Heart left ventricle (tissue), 16 donors: ENCODE measurements at places on chromosomes 7 and 10. TPM values are rescaled to one million over a fixed set of nuclear protein-coding genes. Genes with fewer than 3 reads are reported as not detected.

Gene RPA3
- total RNA-seq, result 28.5 TPM

Gene MOGAT3
- total RNA-seq, result not detected

Gene ADAM12
- 0.44 TPM for total RNA-seq

Gene IDI2
- 0.35 TPM for total RNA-seq

Gene SPDYE6
- not detected for total RNA-seq

Gene FAM237B
- not detected for total RNA-seq

Gene PNLIPRP2
- total RNA-seq, result not detected

Gene CTTNBP2
- 0.49 TPM for total RNA-seq

Gene SFRP4
- 0.87 TPM for total RNA-seq

- no peak overlapping the region for H3K4me3 ChIP-seq
- no peak overlapping the region for H3K27ac ChIP-seq
- no peak for DNase-seq
- no peaks in the 10 kb centered on the region for H3K27me3 ChIP-seq
- H3K36me3 ChIP-seq, result no peaks in the 10 kb centered on the region
- peaks cover 14% of the 10 kb centered on the region for H3K4me1 ChIP-seq
Measured at GRCh38 chr7:11714205-11714604, 117.8 kb downstream of the THSD7A start.

DNA sequence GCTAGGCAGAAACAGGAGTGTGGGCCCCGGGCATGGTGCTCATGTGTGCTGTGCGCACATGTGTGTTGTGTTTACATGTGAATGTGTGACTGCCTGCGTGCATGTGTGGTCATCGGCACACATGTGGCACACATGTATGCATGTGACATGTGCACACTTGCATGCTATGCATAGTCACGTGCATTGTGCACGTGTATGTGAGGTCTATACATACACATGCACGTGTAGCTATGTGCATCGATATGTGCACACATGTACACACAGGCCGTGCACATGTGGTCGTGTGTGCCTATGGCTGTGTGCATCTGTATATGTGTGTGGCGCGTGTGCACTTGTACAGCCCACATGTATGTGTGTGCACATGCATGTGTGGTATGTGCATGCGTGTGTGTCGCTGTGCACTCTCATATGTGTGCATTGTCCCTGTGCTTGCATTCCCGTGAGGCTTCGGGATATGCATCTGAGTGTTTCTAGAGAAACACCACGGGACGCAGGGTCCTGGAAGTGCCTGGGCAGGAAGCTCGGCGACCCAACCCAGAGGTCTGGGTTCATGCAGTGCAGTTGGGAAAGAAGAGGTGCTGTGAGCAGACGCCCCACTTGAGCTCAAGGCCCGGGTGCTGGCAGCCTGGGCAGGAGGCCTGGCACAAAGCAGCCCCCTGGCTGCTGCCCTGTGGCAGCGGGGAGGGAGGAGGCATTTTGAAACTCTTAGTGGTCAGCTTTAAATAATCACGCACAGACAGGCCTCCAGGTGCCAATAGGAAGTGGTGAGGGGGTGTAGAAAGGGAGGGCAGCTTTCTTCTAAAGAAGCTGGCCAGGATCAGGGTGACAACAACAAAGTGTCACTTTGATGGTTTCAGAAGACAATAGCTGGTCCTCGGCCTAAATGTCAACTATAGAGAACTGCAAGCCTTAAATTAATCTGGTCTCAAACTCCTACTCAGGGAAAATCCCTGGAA lies 410.0 kb upstream of the MGMT start:
- H3K36me3 ChIP-seq, result no peaks in the 10 kb centered on the region
- no peaks in the 10 kb centered on the region for H3K27me3 ChIP-seq
- no peaks in the 10 kb centered on the region for H3K4me1 ChIP-seq
- no peak overlapping the region for H3K4me3 ChIP-seq

DNA sequence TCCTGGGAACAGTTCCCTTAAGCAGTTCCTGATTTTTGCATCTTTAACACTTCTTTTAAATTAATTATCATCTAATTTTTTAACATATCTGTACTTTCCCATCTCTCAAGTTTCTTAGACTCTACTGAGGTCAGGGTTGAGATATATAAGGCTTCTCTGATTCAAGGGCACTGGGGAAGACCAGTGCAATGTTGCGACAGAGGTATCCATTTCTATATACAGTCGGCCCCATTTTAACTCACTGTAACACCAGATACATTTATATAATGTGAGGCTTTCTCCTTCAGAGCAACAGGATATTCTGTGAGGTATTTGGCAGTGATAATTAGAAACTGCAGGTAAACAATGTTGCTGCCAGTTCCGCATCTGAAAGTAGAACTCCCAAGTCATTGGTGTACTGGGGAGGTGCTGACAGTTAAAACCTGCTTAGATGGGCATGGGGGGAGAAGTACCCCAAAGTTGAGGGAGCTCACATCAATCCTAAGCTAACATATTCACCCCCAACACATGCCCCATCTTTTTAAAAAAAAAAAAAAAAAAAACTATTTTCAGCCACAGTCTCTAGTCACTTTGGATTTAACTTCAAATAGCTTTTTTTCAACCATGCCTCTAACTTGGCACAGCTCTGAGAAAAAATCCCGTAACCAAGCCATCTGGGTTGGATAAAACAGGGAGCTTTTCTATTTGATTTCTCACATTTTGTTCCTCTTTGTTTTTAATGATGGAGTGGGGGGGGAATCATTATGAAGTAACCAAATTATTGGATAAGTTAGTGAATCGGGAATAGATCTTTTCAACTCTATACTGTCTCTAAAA lies 62.9 kb downstream of the REEP3 start:
- no peak overlapping the region for H3K27ac ChIP-seq
- H3K36me3 ChIP-seq, result no peaks in the 10 kb centered on the region
- H3K4me1 ChIP-seq, result peaks cover 36% of the 10 kb centered on the region
- no peak overlapping the region for H3K4me3 ChIP-seq
- H3K27me3 ChIP-seq, result no peaks in the 10 kb centered on the region

GRCh38 chr7:44138698-44139097 lies 2.4 kb downstream of the MYL7 start:
- no peaks in the 10 kb centered on the region for H3K36me3 ChIP-seq
- no peaks in the 10 kb centered on the region for H3K27me3 ChIP-seq
- no peak overlapping the region for H3K4me3 ChIP-seq
- no peak overlapping the region for H3K27ac ChIP-seq
- no peaks in the 10 kb centered on the region for H3K4me1 ChIP-seq
- DNase-seq, result no peak

DNA sequence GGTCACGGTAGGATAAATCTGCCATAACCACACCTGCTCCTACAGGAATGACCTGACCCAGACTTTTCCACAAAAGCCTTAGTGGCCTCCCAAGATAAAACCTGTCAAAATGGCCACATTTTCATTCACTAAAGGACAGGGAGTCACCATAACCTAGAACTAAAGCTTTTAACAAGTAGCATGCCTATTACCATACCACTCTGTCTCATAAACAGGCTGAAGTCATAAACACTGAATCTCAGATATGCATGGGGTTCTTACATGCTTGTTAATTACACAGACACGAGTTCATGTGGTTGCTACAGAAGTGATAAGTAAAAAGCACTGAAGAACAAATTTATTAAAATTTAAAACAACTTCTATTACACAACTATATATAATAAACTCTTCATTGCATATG lies 56.0 kb downstream of the HIPK2 start:
- DNase-seq, result no peak
- H3K4me3 ChIP-seq, result no peak overlapping the region
- no peaks in the 10 kb centered on the region for H3K36me3 ChIP-seq
- no peaks in the 10 kb centered on the region for H3K27me3 ChIP-seq

- H3K4me1 ChIP-seq, result no peaks in the 10 kb centered on the region
- no peak overlapping the region for H3K4me3 ChIP-seq
- DNase-seq, result no peak
- no peaks in the 10 kb centered on the region for H3K36me3 ChIP-seq
- no peaks in the 10 kb centered on the region for H3K27me3 ChIP-seq
Measured at GRCh38 chr10:121772406-121772805, 155.4 kb downstream of the ATE1 start.

DNA sequence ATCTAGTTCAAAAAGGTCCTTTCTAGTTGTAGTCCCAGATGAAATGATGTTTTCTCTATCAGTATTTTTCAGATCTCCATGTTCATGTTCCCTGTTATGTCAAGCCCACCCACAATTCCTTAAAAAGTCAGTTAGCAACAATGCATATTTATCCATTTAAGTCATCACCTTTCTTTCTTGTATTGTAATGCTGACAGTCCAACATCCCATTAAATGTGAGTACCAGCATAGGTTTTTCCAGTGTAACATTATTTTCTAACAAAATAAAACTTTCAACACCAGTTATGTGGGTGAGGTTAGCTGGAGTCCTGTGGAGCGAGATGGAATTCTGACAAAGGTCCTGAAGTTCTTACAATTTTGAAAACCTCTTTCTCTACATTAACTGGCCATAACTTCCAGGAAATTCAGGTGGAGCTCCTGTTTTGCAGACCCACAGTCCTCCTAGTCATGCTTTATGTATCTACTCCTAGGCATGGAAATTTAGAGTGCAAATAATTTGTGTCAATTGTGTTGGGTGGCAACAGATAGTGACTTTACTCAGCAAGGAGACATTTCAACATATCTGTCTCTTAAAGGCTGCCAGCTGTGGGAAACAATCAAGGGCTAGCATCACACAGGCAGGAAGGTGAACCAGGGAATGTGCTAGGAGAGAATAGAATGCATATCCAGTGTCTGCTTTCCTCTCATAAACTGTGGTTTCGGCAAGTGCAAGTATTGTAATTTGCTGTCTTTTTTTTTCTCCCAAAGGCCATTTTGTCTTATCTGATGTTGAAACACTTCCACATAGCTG lies 162.6 kb downstream of the MTERF1 start:
- no peak overlapping the region for H3K4me3 ChIP-seq
- H3K36me3 ChIP-seq, result no peaks in the 10 kb centered on the region
- no peak overlapping the region for H3K27ac ChIP-seq
- H3K4me1 ChIP-seq, result no peaks in the 10 kb centered on the region
- no peaks in the 10 kb centered on the region for H3K27me3 ChIP-seq
- DNase-seq, result no peak

DNA sequence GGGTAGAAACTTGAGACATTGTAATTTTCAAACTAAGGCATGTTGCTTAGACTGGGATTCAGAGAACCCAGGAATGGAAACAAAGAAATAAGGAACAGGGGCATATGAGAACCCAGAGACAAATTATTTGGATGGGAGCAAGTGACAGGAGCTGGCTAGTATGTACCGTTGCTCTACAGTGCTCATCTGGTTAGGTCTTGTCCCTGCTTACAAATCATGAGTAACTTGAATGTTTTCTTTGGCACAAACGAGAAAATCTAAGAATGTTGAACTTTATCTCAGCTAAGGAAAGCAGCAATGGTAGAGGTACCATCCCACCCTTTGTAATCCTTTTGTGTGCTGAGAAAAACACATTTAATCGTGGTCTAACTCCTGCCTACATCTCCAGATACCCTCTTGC lies 116.0 kb upstream of the IMMP2L start:
- H3K4me3 ChIP-seq, result no peak overlapping the region
- H3K27me3 ChIP-seq, result no peaks in the 10 kb centered on the region
- H3K4me1 ChIP-seq, result no peaks in the 10 kb centered on the region
- H3K36me3 ChIP-seq, result no peaks in the 10 kb centered on the region
- no peak overlapping the region for H3K27ac ChIP-seq

DNA sequence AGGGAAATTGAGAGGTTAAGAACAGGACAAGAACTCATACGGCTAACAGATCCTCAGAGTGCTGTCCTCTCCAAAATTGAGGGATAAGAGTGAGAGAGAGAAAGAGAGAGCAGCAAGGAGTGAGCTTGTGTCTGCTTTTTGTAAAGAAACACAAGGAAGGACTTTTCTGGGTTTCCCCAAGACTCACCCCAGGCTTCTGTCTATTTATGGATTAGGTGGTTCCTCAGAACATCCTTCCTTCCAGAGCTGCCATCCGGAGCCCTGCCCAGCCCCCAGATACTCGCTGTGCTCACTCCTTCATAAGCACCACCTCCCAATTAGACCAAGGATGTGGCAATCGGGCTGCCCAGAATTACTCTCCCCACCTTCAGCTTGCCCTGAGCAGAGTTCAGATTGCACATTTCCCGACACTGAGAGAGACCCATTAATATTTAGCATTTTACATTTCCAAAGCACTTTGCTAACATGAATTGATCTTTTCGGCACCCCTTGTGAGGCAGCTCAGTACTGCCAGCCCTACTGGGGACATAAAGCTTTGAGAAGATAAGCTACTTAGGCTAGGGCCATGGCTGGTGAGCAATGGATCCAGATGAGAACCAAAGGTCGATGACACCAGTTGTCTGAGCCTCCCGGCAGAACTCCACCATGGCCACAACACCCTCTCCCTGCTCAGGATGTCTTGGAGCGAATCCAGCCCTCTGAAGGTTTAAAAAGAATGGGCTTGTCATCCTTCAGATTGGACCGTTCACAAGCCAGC lies 19.2 kb upstream of the R3HCC1L start:
- DNase-seq, result no peak
- no peaks in the 10 kb centered on the region for H3K4me1 ChIP-seq
- no peak overlapping the region for H3K27ac ChIP-seq
- no peaks in the 10 kb centered on the region for H3K36me3 ChIP-seq
- no peak overlapping the region for H3K4me3 ChIP-seq

- no peak for DNase-seq
- peaks cover under 1% of the 10 kb centered on the region for H3K4me1 ChIP-seq
- peak overlapping the region; percentile 21 for H3K4me3 ChIP-seq
- H3K27me3 ChIP-seq, result no peaks in the 10 kb centered on the region
- H3K27ac ChIP-seq, result no peak overlapping the region
Measured at GRCh38 chr7:70092314-70093204, 494.3 kb downstream of the AUTS2 start.

DNA sequence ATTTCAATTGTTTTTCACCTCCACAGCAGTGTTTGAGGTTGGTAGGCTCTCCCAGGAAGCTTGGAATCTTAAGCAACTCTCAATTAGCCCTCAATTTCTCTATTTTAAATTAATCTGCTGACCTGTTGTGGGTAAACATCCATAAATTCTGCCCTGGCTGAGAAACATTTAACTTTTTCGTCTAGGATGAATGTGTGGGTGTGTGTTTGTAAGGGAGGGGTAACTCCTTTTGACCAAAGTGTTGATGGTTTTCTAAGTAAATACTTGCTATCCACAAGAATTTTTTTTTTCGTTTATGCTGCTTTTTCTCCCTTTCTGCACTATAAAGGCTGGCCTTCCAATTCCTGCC lies 973 bp downstream of the PPP3CB start:
- peak overlapping the region; percentile 94 for H3K27ac ChIP-seq
- H3K4me3 ChIP-seq, result peak overlapping the region; percentile 96
- peaks cover 12% of the 10 kb centered on the region for H3K4me1 ChIP-seq

DNA sequence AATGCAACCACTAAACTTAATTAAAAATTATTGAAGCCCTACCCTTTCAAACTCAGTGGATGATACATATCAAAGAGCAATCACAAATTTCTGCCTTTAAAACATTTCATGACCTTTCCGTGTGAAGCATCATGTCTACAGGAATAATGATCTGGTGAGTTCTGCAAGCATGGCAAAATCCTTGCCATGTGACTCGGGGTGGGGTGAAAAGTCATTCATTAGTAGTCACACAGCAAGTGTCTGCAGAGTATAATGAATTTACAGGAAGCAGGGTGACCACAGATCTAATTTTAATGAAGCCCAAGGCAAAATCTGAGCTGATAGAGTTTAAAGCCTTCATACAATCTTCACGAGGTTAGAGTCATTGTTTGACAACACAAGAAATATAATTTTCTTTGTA lies 351.9 kb downstream of the THSD7A start:
- no peaks in the 10 kb centered on the region for H3K4me1 ChIP-seq
- H3K4me3 ChIP-seq, result no peak overlapping the region
- H3K27ac ChIP-seq, result no peak overlapping the region
- no peaks in the 10 kb centered on the region for H3K27me3 ChIP-seq

GRCh38 chr10:63240807-63241206 lies 107.7 kb downstream of the NRBF2 start:
- H3K4me3 ChIP-seq, result no peak overlapping the region
- no peaks in the 10 kb centered on the region for H3K36me3 ChIP-seq
- DNase-seq, result no peak
- peak overlapping the region; percentile 31 for H3K27ac ChIP-seq
- no peaks in the 10 kb centered on the region for H3K27me3 ChIP-seq
- H3K4me1 ChIP-seq, result peaks cover 35% of the 10 kb centered on the region
